ENCODE measurements at places on chromosomes 7 and 10.

DNA sequence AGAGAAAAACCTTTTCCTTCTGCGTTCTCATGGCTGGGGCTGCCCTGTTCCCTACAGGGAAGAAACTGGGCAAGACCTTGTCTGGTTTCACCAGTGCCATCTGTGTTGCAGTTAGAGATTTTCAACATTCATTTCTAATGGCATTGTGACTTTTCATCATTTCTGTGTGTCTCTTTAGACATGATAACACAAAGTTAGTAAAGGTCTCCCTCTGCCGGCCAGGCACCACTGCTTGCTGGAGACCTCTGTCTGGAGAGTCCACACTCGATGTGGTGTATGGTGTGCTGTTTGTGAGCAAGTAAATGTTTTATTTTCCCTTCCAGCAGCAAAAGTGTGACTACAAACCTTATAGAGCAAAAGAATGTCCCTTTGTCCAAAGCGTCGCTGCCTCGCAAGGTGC lies 213.5 kb downstream of the PAXIP1 start:
- DNase-seq: no peak

- DNase-seq: no peak
These were observed 51.1 kb upstream of the CHST15 start for GRCh38 chr10:124144536-124144935.

DNA sequence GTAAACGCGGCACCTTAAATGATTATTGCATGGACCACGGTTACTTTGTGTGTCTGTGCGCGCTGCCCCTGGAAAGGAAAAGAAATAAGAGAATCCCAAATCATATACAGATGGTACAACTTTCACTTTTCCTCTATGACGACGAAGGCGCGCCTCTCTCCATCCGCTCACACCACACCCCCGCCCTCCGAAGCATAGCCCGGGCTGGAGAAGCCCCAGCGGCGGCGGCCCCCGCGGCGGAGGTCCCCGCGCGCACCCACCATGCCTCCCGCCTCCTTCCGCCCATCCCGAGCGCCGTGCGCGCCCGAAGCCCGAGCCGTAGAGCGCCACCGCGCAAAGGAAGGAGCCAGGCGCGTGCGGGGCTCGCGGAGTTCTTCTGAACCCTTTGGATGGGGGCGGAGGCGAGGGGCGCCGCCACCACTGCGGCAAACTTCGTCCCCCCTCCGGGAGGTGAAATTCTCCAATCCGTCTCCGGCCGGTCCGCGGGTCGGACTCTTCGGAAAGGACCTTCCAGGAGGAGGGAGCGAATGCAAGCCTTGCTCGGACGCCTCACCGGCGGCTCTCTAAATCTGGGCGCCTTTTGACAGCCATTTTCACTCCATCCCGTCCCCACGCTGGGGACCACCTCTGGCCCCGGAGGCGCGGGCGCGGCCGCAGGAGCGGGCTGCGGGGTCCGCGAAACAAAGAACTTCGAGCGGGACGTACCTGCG lies 588 bp downstream of the GLI3 start:
- no peak for DNase-seq

- DNase-seq: no peak
These were observed 25.8 kb upstream of the WDFY4 start for GRCh38 chr10:48658975-48659269.

DNA sequence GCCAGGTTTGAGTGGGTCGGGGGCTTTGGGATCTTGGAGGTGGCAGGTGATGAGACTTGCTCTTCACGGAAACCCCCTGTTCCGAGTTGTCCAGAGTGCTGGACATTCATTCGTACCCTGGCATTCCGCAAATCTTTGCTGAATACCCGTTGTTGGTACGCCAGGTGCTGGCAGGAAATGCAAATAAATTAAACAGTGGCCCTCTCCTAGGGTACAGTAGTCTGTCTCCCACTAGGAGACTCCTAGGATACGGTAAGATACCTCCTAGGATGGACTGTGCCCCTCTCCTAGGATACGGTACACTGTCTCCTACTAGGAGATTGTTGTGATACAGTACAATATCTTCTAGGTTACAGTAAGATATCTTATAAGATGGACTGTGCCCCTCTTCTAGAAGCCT lies 544 bp downstream of the SEC23IP start:
- no peak for DNase-seq

DNA sequence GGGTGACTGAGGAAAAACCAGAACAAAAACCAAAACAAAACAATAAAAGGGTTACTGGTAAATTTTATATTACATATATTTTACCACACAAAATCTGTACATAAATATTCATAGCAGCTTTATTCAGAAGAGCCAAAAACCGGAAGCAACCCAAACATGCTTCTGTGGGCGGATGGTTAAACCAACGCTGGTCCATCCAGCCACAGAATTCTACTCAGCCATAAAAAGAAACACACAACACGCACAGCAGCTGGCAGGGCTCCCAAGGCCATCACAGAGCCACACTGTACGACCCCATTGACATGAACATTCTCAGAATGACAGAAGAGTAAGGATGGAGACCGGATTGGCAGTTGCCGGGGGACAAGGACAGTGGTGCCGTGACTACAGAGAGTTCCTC lies 83.6 kb downstream of the PROSER2 start:
- no peak for DNase-seq

- no peak for DNase-seq
These were observed 12.6 kb downstream of the DHX32 start for GRCh38 chr10:125868372-125868975.

DNA sequence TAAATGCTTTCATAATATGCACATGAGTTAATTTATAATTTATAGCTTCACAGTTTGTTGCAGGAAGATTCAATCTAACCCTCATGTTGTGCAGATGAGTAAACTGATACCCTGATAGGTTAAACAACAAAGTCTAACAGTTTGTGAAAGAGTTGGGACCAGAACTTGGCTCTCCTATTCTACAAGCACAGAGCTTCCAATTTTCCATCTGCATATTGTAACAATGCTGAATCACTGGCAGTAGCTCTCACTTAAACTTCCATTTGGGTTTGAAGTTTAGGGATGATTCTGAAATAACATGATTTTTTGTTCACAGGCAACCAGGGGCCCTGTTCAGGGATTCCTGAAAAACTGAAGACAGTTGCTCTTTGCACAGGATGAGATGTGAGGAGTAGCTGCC lies 179.3 kb downstream of the XPNPEP1 start:
- DNase-seq: no peak
